ENCODE measurements at places on chromosomes 6 and 20.

DNA sequence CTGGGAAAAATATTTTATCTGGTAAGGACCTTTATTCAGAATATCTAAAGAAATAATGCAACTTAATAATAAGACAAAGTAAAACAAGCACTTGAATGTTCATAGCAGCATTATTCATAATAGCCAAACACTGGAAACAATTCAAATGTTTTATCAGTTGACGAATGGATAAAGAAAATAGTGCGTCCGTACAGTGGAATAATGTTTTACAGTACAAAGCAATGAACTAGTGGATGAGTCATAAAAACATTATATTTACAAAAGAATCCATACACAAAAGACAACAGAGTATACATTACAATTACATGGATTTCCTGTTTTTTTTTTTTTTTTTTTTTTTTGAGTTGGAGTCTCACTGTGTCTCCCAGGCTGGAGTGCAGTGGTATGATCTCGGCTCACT is 12.7 kb downstream of the SMAP1 start:
- no peak for DNase-seq

DNA sequence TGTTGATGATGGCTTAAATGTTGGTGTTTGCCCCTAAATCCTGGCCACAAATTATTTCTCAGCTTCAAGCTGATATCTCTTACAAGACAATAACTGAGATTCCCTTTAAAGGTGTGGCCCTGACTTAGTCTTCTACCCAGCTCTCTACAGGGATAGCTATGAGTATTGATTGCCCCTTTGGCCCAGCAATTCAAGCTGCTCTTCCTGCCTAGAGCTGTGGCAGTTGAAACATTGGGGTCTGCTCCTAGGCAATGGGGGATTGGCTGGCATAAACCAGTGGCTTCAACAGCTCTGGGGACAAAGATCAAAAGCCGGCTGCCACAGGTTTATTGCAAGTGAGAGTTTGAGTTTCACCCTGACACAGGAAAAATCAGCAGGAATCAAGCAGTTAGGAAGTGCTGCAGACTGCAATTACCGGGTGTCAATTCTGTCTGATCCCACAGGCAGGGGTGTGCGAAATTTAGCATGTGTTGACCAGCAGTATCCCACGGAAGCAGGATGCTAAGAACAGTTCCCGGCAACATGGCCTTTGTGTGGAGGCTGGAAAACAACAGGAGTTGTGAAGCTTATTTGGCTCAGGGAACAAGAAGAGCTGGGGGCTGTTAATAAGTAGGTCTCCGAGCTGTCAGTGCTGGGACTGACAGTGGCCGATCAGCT is 66.2 kb upstream of the IYD start:
- no peak for DNase-seq

- no peak for DNase-seq
Observed at GRCh38 chr20:57048027-57048869, 218.2 kb downstream of the BMP7 start.

DNA sequence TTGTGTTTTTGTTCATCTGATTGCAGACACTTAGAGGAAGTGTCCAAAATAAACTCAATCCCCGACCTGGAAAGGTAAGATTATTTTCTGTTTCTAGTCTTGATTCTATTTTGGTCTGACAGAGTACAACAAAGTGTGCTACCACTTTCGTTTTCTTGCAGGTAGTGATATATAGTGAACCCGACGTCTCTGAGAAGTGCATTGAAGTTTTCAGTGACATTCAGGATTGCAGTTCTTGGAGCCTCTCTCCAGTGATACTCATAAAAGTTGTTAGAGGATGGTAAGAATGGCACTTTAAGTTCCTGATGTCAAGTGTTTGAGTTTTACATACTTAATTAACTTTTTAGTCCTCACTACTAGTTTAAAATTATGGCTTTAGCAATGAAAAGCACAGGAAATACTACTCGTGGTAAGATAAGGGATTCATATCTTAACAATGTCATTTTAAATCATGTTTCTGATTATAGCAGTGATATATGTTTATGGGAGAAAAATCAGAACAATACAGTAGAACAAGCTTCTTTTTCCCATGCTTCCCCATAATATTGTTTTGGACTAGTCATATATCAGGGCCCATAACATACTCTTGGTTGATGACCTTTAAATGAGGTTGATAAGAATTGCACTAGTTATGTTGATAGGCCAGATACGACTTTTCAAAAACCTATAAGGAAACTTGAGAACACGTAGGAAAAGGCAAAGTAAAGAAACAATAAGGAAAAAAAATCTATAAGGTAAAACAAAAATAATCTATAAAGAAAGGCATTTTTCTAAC is 104.0 kb downstream of the RTN4IP1 start:
- DNase-seq, result no peak

DNA sequence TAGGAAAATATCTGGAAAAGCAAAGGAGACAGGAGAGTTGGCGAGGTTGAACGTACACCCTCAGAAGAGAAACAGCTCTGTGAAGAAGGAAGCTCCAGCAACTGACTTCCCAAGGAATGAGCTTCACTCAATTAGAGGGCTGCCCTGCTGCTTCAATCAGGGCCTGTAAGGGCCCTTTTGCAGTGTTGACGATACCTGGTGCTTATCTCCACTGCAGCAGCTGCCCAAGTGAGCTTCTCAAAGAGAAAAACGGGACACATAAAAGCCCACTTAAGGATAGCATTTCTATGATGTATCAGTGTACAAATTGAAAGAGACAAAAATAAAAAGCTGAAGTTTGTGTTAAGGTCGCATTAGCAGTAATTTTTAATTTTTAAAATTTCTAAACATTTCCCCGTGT is 16.4 kb downstream of the SEC63 start:
- DNase-seq, result no peak

GRCh38 chr20:50472693-50473664 is 37.2 kb upstream of the PTPN1 start:
- DNase-seq, result no peak

- no peak for DNase-seq
Observed at GRCh38 chr6:116616737-116617053, 416 bp downstream of the RSPH4A start.

GRCh38 chr20:49594931-49595315 is 27.0 kb upstream of the PTGIS start:
- no peak for DNase-seq

DNA sequence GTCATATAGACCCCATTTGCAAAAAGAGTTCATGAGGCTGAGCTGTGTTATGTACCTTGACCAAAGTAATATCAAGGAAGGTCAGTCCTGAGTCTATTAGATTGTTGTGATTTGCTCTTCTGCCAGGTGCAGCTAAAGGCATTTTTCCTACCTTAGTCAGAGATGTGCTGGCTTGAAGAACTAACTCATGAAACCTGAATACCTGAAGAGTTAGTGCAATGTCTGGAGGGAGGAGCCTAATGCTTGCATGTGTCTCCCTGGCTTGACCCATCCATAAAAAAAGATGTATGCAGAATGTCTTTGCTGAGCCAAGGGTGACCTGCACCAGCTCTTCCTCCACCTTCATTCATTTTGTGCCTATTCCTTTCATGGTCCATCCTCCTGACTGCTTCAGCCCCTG is 742.0 kb downstream of the KIF16B start:
- no peak for DNase-seq

- DNase-seq, result no peak
Observed at GRCh38 chr6:157967486-157967885, 14.2 kb upstream of the SYNJ2 start.
